ENCODE measurements at places on chromosomes 2 and 18. TPM values are rescaled to one million over a fixed set of nuclear protein-coding genes. Genes with fewer than 3 reads are reported as not detected.

The DLX2 gene
- not detected for total RNA-seq

The CD8B2 gene
- total RNA-seq = 4.4 TPM

The PDE1A gene
- total RNA-seq = not detected

The FN1 gene
- total RNA-seq = 0.29 TPM

The VSNL1 gene
- not detected for total RNA-seq

The EMILIN2 gene
- 26.3 TPM for total RNA-seq

DNA sequence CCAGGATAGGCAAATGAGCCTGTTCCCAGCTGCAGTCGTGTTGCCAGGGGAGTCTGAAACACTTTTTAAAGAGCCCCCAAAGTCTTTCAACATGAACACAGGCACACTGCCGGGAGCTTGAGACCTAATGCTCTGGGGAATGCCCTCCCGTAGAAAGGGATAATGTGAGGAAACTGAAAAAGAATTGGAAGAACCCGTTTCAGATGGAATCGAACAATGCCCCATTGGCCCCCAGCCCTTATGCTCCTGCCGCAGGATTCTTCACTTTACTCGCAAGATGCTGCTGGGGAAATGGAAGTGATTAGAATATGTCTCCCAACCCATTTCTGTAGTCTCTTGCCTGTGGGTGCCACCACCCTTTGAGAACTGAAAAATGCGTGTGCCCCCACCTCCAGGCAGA, 136.3 kb upstream of the GATA6 start:
- H3K4me3 ChIP-seq = no peak overlapping the region
- no peaks in the 10 kb centered on the region for H3K27me3 ChIP-seq
- no peak for DNase-seq
- H3K36me3 ChIP-seq = no peaks in the 10 kb centered on the region

DNA sequence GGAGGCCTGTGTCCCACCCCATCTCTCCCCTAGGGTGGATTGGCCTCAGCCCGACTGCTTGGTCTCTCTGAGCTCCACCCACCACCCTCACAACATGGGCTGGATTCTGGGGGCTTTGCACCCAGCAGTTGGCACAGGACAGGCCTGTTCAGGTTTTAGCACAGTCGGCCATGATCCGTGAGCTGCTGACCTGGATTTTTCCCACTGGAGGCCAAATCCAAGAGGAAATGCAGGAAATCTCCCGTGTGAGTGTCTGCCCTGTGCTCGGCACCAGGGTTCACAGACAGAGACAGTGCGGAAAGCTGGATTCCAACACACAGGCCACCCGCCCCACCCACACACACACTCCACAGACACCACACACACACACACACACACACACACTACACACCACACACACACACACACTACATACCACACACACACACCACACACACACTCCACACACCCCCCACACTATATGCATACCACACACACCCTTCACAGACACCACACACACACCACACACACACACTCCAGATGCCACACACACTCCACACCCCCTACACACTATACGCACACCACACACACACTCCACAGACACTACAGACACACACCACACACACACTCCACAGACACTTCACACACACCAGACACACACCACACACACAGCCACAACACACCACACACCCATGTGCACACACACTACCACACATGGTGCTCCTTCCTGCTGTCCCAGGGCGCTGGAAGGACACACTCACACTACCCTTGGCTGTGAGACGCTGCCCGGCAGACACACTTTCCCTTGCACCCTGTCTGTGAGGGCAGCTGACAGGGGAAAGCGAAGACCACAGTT, 14.1 kb downstream of the MBP start:
- H3K36me3 ChIP-seq = peaks cover 50% of the 10 kb centered on the region
- DNase-seq = no peak
- peaks cover 50% of the 10 kb centered on the region for H3K4me1 ChIP-seq
- no peaks in the 10 kb centered on the region for H3K27me3 ChIP-seq
- peak overlapping the region; percentile 32 for H3K27ac ChIP-seq

GRCh38 chr2:69272803-69273471, 114.1 kb downstream of the GFPT1 start:
- peaks cover 19% of the 10 kb centered on the region for H3K27me3 ChIP-seq
- H3K4me3 ChIP-seq = no peak overlapping the region
- no peak for DNase-seq
- no peak overlapping the region for H3K27ac ChIP-seq

DNA sequence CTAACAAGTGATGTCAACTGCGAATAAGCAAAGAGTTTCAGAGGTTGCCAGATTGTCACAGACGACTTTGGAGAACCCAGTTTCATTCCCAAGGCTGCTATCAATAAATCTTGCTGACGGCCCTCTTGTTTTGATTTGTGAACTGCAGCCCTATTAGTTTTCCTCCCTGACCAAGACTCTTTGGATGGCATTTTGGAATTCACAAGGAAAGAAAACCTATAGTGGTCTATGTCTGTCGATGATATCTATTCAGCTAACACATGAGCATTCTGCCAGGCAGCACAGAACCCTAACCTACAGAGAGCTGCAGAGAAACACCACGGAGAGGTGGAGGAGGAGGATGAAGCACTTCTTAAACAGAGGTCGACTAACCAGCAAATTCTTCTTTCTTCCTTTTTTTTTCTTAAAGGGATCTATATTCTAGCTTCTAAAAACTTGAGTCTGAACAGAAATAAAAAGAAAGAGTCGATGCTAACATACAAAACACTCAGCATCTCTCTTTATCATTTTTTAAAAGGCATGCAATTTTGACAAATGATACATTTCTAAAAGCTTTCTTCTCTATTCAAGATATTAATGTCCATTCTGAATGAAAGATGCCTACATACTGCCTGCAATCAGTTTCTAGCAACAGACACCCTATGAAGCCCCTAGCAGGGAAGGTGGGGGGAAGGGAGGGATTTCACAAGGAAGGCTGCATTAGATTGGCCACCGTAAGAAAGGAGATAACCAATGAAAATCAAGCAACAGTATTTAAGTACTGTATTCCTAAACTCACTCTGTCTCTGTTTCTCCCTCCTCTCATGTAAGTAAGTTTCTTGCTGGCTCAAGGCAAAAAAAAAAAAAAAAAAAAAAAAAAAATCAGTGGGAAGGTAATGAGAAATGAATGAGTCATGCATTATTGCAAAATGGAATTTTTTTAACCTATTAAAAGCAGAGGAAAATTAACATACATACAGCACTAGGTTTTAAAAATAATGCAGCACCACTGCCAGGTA, 83.0 kb upstream of the CHRNA1 start:
- peak overlapping the region; percentile 72 for H3K4me3 ChIP-seq
- peaks cover 42% of the 10 kb centered on the region for H3K4me1 ChIP-seq
- peaks cover 4% of the 10 kb centered on the region for H3K36me3 ChIP-seq
- no peak for DNase-seq
- H3K27ac ChIP-seq = peak overlapping the region; percentile 9
- no peaks in the 10 kb centered on the region for H3K27me3 ChIP-seq

DNA sequence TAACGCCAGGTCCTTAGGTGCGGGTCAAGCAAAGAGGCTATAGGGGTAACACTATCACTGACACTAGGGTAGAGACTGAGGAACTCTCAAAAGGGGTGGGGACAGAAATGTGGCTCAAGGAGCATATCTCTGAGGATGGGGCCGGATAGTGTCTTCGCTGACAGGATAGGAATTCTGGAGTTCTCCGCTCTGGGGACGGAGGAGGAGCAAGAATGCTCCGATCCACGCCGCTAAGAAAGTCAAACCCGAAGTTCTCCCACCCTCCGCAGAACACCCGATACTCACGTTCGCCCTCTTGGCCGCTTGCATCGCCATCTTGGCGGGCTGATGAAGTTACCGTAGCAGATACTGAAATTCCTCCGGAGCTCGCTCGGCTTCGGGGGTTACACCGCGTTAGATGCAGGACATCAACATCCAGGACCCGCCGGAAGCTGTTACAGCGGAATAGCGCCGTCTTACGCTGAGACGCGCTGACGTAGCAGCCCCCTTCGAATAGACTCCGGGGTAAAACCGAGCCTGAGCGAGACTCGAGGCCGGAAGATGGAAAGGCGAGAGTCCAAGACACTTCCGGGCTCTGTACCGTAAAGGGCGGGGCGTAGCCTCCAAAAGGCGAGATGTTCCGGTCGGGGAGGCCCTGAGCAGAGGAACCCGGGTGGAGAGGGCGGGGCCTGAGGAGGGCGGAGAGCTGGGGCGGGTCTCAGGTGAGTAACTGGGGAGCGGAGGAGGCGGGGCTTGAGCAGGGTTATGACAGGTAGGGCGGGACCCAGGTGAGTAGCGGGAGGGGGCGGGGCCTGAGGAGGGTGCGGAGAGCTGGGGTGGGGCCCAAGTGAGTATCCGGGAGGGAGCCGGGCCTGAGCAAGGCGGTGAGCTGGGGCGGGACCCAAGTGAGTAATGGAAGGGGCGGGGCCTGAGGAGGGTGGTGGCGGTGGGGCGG, at the start of gene SF3B6:
Gene SF3B6, minus strand, starts transcription at position 412 of the 934 bp plus-strand sequence. Its CDS starts 97 bp downstream, at position 315.
- H3K4me1 ChIP-seq = peaks cover 39% of the 10 kb centered on the region
- H3K4me3 ChIP-seq = peak within 1 kb of the TSS; percentile 98
- H3K27ac ChIP-seq = peak within 1 kb of the TSS; percentile 96

Data from activated naive CD8-positive, alpha-beta T cell treated with anti-CD3 and anti-CD28 coated beads for 36 hours (primary cell).